T-helper 2 cell (primary cell): ENCODE measurements at places on chromosomes 2 and 18.

DNA sequence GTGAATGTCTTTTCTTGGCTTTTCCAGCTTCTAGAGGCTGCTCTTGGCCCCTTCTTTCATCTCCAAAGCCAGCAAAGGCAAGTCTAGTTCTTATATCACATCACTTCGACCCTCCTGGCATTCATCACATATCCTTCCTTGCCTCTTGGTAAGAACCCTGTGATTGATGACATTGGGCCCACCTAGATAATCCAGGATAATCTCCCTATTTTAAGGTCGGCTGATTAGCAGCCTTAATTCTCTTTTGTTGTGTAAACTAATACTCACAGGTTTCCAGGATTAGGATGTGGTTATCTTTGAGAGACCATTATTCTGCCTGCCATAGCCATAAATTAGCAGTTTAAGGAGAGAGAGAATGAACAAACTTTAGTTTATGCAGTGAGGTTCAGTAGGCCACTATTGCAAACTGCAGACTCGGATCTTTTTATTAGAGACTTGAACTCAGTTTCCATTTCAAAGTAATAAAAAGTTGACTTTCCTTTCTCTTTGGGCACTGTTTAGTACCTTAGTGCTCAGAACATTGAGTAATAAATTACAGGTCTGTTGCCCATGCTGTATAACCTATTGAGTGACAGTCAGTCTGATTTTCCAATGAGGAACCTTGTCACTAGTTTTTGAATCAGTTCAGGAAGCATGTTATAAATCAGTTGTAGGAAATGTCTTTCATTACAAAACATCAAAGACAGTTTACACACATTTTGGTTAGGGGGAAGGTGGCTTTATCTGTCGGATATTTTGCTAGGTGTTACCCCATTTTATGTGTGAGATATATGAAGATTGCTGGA lies 4.5 kb downstream of the NDUFV2 start:
- DNase-seq, result no peak

DNA sequence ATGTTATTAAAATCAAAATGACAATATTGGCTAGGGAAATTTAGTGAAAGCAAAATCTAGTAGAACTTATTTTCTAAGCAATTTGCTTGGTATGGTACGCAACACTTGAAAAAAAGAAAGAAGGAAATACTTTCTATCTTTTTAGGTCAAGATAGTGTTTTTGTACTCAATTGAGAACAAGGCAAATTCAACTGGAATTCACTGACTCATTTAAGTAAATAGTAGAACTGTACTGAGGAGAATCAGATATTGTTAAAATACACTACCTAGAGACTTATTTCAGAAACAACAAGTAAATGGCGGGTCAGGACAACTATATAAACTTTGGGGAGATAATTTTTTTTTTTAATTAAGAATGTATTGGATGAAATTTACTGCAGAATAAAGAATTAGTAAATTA lies 18.9 kb downstream of the ZRANB3 start:
- DNase-seq, result no peak

GRCh38 chr2:76998704-76999103 lies 523.5 kb downstream of the LRRTM4 start:
- DNase-seq, result no peak

DNA sequence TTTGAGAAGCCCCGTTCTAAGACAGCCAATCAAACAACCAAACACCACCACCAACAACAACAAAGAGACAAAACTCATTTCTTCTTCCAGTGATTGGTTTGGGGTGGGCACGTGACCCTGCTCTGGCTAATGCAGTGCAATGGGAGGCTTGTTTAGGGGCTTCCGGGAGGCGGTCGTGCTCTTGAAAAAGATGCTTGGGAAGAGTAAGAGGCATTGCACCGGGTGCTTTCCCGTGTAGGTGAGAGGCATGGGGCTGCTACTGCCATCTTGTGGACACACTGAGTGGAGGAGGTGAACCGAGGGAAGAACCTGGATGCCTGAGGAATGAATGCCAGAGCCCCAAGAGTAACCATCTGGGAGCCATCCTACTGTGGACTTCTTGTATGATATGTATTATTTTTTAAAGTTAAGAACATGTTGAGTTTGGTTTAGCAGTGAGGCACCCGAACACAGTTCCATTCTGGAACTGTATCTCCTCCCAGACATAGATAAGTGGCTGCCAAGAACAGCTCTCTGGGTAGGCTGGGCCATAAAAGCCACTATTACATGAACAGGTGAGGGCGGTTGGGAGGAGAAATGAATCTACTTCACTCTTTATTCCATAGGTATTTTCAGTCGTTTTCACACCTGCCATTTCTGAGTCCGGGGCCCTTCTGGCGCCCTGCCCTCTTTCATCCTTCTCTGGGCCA lies 19.1 kb upstream of the ARHGAP25 start:
- peak; percentile 78 for DNase-seq

- no peak for DNase-seq
Measured at GRCh38 chr18:79933765-79934164, 17.7 kb downstream of the SLC66A2 start.

DNA sequence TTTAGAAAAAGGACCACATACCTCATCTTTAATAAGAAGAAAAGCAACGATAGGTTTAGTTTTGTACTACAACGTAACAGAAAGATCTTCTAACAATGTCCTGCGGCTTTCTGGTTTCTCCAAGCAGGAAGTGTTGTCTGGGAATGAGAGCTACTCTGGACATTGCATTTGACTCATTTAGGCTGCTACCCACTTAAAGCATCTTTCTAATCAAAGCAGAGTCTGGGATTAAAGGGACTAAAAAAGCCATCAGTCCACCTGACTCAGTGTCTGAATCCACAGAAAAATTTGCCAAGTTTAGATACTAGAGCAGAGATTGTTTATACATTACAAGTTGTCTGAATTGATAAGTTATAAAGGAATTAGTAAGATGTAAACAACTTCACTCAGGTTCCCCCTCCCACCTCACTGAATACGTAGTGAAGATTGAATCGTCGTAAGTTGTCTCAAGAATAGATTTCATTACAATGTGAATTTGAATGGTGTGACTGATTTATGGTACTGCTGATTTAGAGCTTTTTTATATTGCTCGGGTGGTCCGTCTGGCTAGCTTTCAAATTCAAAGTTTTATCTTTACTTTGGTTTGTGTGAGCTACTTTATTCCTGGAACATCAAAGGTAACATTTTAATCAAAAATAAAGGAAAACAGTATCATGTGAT lies 70.2 kb upstream of the SMIM21 start:
- no peak for DNase-seq

DNA sequence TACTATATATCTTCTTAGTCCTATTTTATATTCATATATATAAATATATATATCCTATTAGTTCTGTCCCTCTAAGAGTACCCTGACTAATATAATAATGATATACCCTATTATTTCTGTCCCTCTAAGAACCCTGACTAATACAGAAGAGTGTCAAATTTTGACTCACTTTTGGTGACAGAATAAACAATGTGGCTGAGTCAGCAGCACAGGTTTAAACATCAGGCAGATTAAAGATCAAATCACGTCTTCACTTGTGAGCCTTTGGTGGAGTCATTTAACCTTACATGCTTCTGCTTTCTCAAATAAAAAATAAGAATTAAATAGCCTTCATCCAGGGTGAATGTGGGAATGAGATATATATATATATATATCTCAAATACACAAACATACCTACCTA lies 615.9 kb upstream of the GCFC2 start:
- DNase-seq, result no peak

- no peak for DNase-seq
Measured at GRCh38 chr2:151159109-151159662, 102.5 kb downstream of the RBM43 start.

DNA sequence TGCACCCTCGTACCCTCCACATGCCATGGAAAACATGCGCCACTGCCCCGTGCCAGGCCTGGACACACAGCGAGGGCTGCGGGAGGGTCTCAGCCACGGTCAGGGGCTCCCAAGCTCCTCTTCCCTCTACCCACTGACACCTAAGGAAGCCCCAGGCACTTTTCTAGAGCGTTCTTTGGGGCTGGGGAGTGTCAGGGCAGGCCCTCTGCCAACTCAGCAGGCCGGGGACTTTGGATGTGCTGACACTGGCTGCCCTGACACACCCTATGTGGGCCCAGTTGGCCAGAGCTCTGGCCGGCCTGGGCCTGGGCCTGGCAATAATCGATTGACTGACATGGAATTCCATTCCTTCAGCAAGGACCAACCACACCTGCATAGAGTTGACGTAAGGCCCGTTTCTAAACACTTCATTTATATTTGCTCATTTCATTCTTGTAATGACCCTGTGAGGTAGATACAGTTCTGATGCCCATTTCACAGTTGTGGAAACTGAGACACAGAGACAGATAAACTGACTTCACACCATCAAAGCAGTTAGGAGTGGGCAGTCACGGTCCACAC lies 70.5 kb downstream of the ZFP36L2 start:
- DNase-seq, result no peak

DNA sequence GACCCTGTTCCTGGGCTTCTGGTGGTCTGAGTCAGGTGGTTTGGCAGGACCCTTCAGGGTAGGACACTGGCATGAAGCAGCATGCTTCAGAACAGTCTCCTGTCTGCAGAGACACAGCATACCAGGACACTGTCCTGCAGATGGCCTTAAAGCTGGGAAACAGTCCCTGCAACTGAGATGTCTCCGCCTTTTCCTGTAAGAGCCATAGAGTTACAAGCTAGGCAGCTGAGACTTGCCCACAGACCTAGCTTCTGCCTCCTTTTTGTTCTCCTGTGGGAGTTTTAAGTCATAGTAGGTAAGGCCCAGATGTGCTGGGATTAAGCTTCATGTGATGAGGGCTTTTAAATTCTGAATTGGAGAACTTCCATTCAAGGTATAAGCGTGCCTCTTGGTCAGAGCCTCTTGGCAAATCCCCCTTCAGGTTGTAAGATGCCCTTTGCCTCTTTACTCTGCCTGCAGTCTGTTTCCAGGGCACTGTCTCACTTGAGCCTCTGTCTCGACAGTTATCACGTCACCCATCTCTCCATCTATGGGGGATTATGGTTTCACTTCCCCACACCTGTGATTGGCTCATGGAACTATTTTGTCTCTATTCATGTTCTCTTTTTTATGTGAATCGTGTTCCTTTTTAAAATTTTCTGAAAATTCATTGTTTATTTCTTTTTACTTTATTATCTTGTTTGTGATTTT lies 51.8 kb downstream of the COA5 start:
- no peak for DNase-seq

DNA sequence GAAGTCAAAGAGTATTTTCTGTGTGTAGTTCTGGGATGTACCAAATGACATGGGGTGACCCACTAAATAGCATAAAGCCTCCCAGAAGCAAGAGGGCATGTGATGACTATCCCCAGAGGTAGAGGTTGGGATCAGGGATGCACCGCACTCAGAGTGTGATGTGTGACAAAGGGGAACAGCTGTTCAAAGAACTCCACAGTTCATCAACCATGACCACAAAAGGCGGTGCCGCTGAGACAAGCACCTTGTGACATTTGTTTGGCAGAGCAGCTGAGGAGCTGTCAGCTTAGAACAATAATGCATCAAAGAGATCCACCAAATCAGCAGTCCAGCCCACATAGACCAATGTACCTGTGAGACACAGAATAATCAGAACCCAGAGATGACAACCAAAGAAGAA lies 81.3 kb downstream of the VWC2L start:
- DNase-seq, result no peak

- no peak for DNase-seq
Measured at GRCh38 chr2:236939721-236940231, 145.9 kb upstream of the COPS8 start.

- DNase-seq, result no peak
Measured at GRCh38 chr2:127597046-127597983, 48.6 kb upstream of the GPR17 start.

DNA sequence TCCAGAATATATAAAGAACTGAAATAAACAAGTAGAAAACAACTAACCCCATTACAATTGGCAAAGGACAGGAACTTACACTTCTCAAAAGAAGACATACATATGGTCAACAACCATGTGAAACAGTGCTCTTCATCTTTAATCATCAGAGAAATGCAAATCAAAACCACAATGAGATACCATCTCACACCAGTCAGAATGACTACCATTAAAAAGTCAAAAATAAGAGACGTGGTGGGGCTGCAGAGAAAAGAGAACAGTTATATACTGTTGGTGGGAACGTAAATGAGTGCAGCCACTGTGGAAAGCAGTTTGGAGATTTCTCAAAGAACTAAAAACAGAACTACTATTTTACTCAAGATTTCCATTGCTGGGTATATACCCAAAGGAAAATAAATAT lies 1696.3 kb upstream of the TMEFF2 start:
- no peak for DNase-seq

DNA sequence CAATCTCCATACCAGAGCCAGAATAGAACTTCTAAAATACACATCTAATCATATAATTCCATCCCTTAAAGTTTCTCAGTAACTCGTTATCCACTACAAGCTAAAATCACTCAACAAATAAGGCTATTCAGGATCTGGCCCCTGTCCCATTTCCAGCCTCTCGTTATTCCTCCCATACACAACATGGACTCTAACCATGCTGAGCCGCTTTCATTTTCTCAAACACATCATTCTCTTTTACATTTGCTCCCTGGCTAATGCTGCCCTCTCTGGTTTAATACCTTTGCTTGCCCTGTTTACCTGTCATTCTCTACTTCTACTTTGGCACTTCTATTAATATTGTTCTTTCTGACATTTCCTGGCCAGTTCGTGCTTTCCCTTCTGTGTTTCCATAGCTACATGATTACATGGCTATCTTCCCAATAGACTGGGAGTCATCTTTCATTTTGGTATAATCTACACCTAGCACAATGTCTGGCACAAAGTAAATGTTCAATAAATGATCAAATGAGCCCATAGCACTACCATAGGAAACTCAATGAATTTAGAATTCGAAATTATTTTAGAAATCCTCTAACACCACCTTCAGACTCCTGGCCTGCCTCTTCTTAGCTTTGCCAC lies 163.6 kb upstream of the VRK2 start:
- DNase-seq, result no peak

DNA sequence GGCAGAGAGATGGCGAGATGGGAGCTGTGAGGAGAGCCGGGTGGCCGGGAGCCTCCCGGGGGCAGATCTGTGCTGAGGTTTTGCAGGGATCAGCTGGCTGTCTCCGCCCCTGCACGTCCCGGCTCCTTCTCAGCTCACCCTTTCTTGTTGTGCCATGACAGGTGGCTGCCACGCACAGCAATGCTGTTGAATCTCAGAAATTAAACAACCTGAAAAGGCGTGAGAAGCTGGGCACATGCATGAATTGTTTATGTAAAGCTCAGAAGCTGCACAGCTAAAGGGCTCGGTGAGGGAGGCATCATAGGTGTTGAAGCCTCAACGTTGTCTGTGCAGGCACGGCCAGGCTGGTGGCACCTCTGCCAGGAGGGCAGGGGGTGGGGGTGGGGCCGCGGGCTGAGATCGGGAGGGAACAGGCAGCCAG lies 858 bp upstream of the RTP5 start:
- DNase-seq, result peak; percentile 68
